ENCODE measurements at places on chromosomes 4 and X.

- no peak for DNase-seq
Measured at GRCh38 chrX:14946606-14947155, 73.5 kb downstream of the MOSPD2 start.

GRCh38 chrX:145817331-145818185 is at the start of gene SLITRK2:
SLITRK2 (plus strand) TSS chrX:145817829; CDS start chrX:145822426, 4,597 bp downstream.
- DNase-seq = no peak

DNA sequence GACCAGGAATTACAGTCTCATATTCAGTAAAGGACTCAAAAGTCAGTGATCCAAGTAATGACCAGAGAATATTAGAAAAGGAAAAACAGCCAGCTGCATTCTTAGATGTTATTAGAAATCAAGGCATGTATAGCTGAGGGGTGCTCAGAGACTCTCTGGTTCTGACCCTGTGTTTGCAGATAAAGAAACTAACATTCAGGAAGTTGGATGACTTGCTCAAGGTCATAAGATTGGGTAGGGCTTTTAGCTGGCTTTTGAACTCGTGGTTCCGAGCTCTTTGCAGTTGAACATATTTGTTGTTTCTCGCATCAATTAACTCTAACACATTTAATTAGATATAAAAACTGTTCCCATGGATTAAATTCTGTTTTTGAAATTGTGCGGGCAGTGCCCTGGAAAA is 62.5 kb upstream of the ENPP6 start:
- DNase-seq = no peak

DNA sequence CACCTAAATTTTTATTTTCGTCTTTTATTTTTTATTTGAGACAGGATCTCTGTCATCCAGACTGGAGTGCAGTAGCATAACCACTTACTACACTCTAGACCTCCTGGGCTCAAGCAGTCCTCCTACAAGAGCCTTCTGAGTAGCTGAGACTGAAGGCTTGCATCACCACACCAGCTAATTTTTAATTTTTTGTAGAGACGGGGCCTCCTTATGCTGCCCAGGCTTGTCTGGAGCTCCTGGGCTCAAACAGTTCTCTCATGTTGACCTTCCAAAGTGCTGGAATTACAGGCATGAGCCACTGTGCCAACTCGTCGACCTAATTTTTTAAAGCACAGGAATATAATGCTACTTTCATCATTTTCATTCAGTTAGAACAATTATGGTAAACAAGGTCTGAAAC is 405.4 kb downstream of the AR start:
- DNase-seq = no peak

GRCh38 chr4:8113611-8114377 is 44.8 kb downstream of the ABLIM2 start:
- no peak for DNase-seq

DNA sequence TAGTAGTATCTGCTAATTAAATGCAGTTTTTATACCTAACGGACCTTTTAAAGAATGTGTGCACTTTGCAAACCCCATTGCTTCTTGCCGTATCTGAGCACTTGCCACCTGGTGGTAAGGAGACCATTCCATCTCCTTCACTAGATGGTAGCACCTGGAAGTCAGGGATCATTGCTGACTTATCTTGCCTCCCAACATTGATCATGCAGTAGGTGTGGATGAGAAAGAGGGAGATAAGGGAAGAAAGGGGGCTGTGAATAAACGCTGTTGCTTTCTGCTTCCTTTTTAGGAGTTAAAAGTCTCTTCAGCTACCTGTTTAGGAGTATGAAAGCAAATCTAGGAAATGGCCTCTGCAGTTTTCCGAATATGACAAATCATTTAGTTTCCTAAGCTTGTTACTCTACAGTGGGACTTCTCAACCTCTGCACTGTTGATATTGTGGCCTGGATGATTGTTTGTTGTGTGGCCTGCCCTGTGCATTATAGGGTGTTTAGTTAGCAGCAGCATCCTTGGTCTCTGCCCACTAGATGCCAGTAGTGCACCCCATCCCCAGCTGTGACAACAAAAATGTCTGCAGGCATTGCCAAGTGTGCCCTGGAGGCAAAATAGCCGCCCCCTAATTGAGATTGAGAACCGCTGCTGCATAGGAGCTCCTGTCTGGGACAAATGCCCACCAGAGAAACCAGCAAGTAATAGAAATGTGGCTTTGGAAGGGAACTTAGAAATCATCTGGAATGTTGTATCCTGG is 38.8 kb downstream of the GAB1 start:
- no peak for DNase-seq

- DNase-seq = no peak
Measured at GRCh38 chr4:164904336-164904735, 27.4 kb downstream of the APELA start.

- DNase-seq = no peak
Measured at GRCh38 chr4:105162123-105162796, 15.6 kb downstream of the TET2 start.

DNA sequence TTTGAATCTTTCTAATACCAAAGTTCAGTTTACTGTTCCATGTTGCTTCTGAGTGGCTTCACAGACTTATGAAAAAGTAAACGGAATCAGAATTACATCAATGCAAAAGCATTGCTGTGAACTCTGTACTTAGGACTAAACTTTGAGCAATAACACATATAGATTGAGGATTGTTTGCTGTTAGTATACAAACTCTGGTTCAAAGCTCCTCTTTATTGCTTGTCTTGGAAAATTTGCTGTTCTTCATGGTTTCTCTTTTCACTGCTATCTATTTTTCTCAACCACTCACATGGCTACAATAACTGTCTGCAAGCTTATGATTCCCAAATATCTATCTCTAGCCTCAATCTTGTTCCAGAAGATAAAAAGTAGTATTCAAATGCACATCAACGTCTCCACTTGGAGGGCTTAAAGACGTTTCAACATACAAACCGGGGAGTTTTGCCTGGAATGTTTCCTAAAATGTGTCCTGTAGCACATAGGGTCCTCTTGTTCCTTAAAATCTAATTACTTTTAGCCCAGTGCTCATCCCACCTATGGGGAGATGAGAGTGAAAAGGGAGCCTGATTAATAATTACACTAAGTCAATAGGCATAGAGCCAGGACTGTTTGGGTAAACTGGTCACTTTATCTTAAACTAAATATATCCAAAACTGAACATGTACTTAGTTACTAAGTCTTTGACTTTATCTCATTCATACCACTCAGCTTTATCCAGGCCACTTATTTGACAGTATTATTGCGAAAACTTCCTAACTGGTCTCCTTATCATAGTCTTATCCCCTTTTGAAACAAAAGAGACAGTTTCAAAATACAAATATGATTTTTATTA is 3.6 kb upstream of the AFP start:
- no peak for DNase-seq

GRCh38 chr4:48816971-48817370 is 13.9 kb upstream of the OCIAD1 start:
- DNase-seq = no peak

Data from activated naive CD4-positive, alpha-beta T cell (primary cell).